Pons (tissue), 1 donor: ENCODE measurements at places on chromosomes 2 and 18.

- DNase-seq, result no peak
Measured at GRCh38 chr2:218960309-218961165, 1.1 kb downstream of the CDK5R2 start.

DNA sequence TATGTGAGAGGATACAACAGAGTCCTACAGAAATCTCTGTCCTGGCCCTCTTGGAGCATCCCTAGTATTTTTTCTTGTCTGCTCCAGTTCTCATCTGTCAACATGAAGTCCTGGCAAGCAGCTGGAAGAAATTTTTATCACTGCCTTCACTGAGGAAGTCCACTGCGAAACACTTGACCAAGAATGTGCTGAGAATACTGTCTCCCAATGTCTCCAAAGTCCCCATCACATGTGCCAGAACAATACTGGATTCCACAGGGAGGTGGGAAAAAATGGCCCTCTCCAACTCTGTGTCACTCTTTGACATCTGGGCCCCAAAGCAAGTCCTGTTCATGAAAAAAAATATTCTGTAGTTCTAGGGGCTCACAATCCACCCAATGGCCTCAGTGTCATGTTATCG is 32.8 kb upstream of the PGAP1 start:
- no peak for DNase-seq

- peak; percentile 24 for DNase-seq
Measured at GRCh38 chr18:11909061-11909455, 941 bp upstream of the MPPE1 start.

GRCh38 chr2:127627740-127628571 is 18.0 kb upstream of the GPR17 start:
- no peak for DNase-seq

- DNase-seq, result peak; percentile 26
Measured at GRCh38 chr18:71442731-71443141, 1101.4 kb downstream of the CBLN2 start.

DNA sequence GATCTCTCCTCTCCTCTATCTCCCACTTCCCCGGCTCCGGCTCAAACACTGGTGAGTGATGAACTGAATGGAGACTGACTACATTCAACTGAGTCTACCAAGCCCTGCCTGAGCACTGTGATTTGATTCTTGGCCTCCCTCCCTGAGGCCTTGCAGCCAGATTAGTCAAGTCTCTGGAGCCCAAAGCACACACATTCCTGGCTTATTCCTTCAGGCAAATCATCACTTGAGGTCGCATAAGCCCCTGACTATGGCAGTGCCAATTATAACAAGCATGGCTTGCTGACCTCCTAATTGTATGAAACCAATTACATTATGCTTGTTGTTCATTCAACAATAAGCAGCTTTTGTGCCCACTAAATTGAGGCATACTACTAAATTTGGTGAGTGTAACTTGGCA is 34.6 kb downstream of the EFEMP1 start:
- DNase-seq, result no peak

- DNase-seq, result no peak
Measured at GRCh38 chr2:2270808-2271415, 60.2 kb downstream of the MYT1L start.

DNA sequence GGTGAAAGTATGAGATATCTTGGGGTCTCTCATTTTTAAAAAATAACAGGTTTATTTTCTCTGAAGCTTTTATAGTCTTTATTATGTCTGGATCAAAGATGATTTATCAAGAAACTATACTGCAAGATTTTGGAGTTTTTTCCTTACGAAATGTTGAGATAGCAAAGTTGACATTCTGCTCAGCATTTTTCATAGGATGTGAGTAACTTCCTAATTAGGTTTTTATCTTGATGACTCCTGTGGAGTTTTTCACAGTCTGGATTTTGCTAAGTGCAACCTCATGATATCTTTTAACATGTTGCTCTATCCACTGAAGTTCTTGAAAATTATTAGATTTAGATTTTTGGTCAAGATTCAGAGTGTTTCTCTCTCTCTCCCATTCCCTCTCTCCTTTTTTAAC is 17.8 kb downstream of the TCF7L1 start:
- DNase-seq, result no peak
